Stimulated activated naive CD4-positive, alpha-beta T cell treated with Interleukin-2 at 50 U/mL for 16 hours (primary cell): ENCODE measurements at places on chromosomes 6 and 20.

DNA sequence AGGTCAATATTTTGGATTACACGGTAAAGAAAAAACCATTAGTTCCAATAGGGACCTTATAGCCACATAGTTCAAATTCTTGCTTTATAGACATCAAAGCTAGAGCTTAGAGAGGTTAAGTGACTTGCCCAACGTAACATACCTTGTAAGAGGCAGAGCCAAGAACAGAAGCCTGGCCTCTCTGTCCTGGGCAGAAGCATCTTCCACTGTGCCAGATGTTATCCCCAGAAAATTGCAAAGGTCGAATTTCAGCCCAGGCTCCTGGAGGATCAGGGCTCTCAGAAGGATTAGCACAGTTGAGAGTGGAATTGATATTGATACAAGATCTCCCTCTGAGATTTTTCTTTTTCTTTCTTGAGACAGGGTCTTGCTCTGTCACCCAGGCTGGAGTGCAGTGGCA lies 6.1 kb downstream of the SMIM28 start:
- no peak for DNase-seq

- no peak for DNase-seq
Measured at GRCh38 chr6:75084872-75085381, 120.9 kb downstream of the COL12A1 start.

GRCh38 chr20:24744747-24745146 lies 204.3 kb upstream of the CST7 start:
- DNase-seq = no peak

GRCh38 chr6:158512809-158513208 lies 47.1 kb upstream of the TMEM181 start:
- no peak for DNase-seq
